ENCODE measurements at places on chromosomes 4 and X.

DNA sequence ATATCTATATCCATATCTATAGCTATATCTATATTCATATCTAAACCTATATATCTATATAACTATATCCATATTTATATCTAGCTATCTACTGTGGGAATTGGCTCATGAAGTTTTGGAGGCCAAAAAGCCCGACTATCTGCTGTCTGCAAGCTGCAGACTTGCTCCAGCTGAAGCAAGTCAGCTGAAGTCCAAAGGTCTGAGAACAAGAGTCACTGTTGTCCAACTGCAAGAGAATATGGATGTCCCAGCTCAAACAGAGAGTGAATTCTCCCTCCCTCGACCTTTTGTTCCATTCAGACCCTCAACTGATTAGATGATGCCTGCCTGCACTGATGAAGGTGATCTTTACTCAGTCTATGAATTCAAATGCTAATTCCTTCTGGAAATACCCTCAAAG, 63.3 kb upstream of the VCX start:
- no peak for DNase-seq

- DNase-seq, result no peak
Measured at GRCh38 chr4:102234243-102234838, 110.9 kb downstream of the SLC39A8 start.

GRCh38 chrX:14564058-14564457, 34.7 kb downstream of the GLRA2 start:
- no peak for DNase-seq

DNA sequence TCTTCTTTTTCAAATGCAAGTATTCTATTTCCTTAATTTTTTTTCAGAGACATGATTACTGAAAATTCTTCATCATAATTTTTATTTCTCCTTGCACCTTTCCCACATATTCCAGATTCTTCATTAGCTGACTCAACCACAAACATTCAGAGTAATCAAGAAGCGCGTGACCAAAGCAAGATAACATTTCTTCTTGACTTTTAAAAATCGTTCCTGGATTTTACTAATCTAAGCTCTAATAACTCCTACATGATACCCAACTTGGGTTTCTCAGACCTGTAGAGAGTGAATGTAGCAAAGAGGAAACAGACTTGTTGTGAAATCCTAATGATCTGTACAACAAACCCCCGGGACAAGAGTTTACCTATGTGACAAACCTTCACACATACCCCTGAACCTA, 615.0 kb downstream of the TMA16 start:
- no peak for DNase-seq

DNA sequence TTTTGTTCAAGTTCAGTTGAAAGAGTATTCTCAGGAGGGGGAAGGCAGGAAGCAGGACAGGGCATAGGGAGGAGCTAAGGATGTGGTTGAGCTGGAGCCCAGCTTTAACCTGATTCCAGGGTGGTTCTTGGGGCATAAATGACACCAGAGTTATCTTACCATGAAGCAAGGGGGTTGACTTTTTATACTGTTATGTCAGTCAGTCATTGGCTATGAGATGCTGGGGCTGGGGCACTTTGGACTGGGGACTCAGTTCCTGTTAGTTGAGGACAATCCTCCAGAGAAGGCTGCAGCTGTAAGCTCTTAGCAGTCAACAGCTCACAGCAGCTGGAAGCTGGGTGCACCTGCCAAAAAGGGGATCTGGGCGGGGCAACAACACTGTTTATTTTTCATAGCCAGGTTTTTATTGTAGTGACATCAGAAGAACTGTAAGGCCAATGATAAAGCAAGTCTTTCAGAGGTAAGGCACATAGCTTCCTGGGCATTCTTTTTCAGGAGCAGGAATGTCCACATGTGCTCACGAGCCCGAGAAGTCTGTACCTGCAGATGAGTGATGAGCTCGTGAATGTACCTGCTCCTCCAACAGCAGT, 78.5 kb downstream of the MID1IP1 start:
- no peak for DNase-seq

All from activated CD4-positive, alpha-beta T cell treated with anti-CD3 and anti-CD28 coated beads, Interleukin-2, Interleukin-6, amounts not matched to agents 100 ng/mL and 50 ng/mL, durations not matched to agents 16 hours and 8 hours (primary cell).